Tracheal epithelial cell (primary cell): ENCODE measurements at places on chromosomes 7 and 10. TPM values are rescaled to one million over a fixed set of nuclear protein-coding genes. Genes with fewer than 3 reads are reported as not detected.

The C7orf57 gene
- total RNA-seq, result 0.21 TPM in 1 of 2 replicates, not detected in the other

The CCL24 gene
- not detected in 2 replicates for total RNA-seq

The NKX2-3 gene
- not detected in 2 replicates for total RNA-seq

The MLXIPL gene
- total RNA-seq, result not detected in 2 replicates

The CPN1 gene
- not detected in 2 replicates for total RNA-seq

The TMEM213 gene
- not detected in 2 replicates for total RNA-seq

The HOXA9 gene
- total RNA-seq, result 4.3 TPM in 1 of 2 replicates, not detected in the other

The OTUD1 gene
- 9.9 and 15.3 TPM in 2 replicates for total RNA-seq

The NPM3 gene
- total RNA-seq, result 161 and 326 TPM in 2 replicates

The FRMD4A gene
- total RNA-seq, result 2.2 and 2.3 TPM in 2 replicates

The AKR1C2 gene
- 218 and 721 TPM in 2 replicates for total RNA-seq

The TMEM270 gene
- total RNA-seq, result not detected in 2 replicates

The TRRAP gene
- 11.5 and 12.8 TPM in 2 replicates for total RNA-seq

The GPAM gene
- 6.0 and 9.0 TPM in 2 replicates for total RNA-seq

The ADRA2A gene
- not detected in 2 replicates for total RNA-seq

The SRGN gene
- total RNA-seq, result 0.21 and 13.5 TPM in 2 replicates

The PRPS1L1 gene
- total RNA-seq, result not detected in 2 replicates

The PDK4 gene
- total RNA-seq, result 0.48 and 0.64 TPM in 2 replicates

The APBB1IP gene
- 1.4 TPM in 1 of 2 replicates, not detected in the other for total RNA-seq

The CALU gene
- total RNA-seq, result 104 and 284 TPM in 2 replicates

The FGL2 gene
- total RNA-seq, result not detected in 2 replicates

The KCND2 gene
- under 0.01 TPM in 1 of 2 replicates, not detected in the other for total RNA-seq

The AKR1C8 gene
- not detected in 2 replicates for total RNA-seq

The GNAT3 gene
- not detected in 2 replicates for total RNA-seq

The VWA2 gene
- 1.4 and 6.8 TPM in 2 replicates for total RNA-seq

The SPOCK2 gene
- 14.2 TPM in 1 of 2 replicates, not detected in the other for total RNA-seq

The MKI67 gene
- 0.21 and 0.72 TPM in 2 replicates for total RNA-seq

The UCN3 gene
- not detected in 2 replicates for total RNA-seq

The PARD3 gene
- total RNA-seq, result 105 and 126 TPM in 2 replicates

The HUS1 gene
- total RNA-seq, result 13.7 and 14.9 TPM in 2 replicates

The FAM3C gene
- 33.7 and 44.3 TPM in 2 replicates for total RNA-seq

The BLVRA gene
- 31.3 and 32.0 TPM in 2 replicates for total RNA-seq

The CEP55 gene
- 2.3 and 8.9 TPM in 2 replicates for total RNA-seq

The SLC26A5 gene
- total RNA-seq, result not detected in 2 replicates

The CUZD1 gene
- total RNA-seq, result 0.48 and 0.64 TPM in 2 replicates

The CDK6 gene
- 85.0 and 126 TPM in 2 replicates for total RNA-seq

The OR2A12 gene
- under 0.01 TPM in 1 of 2 replicates, not detected in the other for total RNA-seq

The FXYD4 gene
- total RNA-seq, result not detected in 2 replicates

The GIMAP6 gene
- under 0.01 TPM in 2 replicates for total RNA-seq

The NPY4R2 gene
- total RNA-seq, result 0.72 TPM in 1 of 2 replicates, not detected in the other

The ASZ1 gene
- not detected in 2 replicates for total RNA-seq

The GRID1 gene
- under 0.01 and 0.21 TPM in 2 replicates for total RNA-seq

The PAPSS2 gene
- 1.1 and 12.3 TPM in 2 replicates for total RNA-seq

The TCAF2 gene
- total RNA-seq, result 0.85 and 4.1 TPM in 2 replicates

The CPA5 gene
- total RNA-seq, result not detected in 2 replicates

The STEAP4 gene
- 2.1 and 5.1 TPM in 2 replicates for total RNA-seq

The LMBR1 gene
- 47.0 and 59.5 TPM in 2 replicates for total RNA-seq

The LEP gene
- total RNA-seq, result 0.21 and 0.24 TPM in 2 replicates

The NAT16 gene
- not detected in 2 replicates for total RNA-seq

The IFIT1B gene
- not detected in 2 replicates for total RNA-seq

The ABCB1 gene
- total RNA-seq, result 0.64 and 13.3 TPM in 2 replicates

The CALML3 gene
- total RNA-seq, result 1.1 and 2.7 TPM in 2 replicates

The LBX1 gene
- not detected in 2 replicates for total RNA-seq

The PNLIPRP3 gene
- total RNA-seq, result 13.0 and 68.0 TPM in 2 replicates

The GNG11 gene
- total RNA-seq, result 1.3 and 8.0 TPM in 2 replicates

The FAM237B gene
- total RNA-seq, result not detected in 2 replicates

The MARVELD1 gene
- total RNA-seq, result 8.4 and 12.6 TPM in 2 replicates

The EIF4EBP2 gene
- total RNA-seq, result 13.5 and 21.3 TPM in 2 replicates

The RAB19 gene
- 1.4 TPM in 1 of 2 replicates, not detected in the other for total RNA-seq

The OR9A2 gene
- not detected in 2 replicates for total RNA-seq
